ENCODE measurements at places on chromosomes 2 and 18. TPM values are rescaled to one million over a fixed set of nuclear protein-coding genes. Genes with fewer than 3 reads are reported as not detected.

GRCh38 chr18:845152-845819 lies 33.2 kb upstream of the YES1 start:
- no peak for DNase-seq

DNA sequence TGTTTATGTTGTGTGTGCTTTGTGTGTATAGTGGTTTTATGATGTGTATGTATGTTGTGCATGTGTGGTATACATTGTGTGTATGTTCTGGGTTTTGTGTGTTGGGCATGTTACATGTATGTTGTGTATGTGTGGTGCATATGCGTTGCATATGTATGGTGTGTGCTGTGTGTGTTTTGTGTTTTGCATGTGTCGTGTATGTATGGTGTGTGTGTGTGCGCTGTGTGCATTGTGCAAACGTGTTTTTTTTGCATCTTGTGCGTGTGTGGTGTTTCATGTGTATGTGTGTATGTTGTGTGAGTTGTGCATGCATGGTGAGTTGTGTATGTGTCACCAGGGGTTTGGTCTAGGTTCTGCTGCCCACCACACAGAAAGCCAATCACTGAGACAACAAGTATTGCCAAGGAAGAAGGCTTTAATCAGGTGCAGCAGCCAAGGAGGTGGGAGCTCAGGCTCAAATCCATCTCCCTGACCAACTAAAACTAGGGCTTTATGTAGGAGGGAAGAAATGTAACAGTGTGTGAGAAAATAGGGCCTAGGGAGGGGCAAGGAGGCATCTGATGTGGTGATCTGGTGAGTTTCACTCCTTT lies 115.7 kb downstream of the FAM168B start:
- DNase-seq = no peak

GRCh38 chr2:186276909-186277308 lies 209.2 kb upstream of the ZC3H15 start:
- no peak for DNase-seq

DNA sequence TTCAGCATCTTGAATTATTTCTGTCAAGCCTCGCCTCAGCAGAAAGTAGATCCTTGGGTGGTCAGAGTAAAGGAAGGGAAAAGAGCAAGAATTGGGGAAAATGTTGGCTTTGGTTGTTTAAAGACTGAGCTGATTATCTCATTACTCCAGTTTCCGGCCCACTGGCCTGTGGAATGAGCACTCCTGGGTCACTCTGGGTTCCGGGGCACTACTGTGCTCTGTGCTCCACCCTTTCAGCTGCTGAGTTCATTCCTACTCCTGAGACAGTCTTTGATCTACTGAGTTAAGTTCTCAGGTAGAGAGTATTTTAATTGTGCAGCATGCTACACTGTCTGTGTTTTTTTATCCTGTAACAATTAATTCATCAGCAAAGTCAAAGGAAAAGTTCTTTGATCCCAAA lies 427.7 kb downstream of the CDH2 start:
- no peak for DNase-seq

- no peak for DNase-seq
Observed at GRCh38 chr2:172095146-172095904, 7.4 kb downstream of the DLX2 start.

DNA sequence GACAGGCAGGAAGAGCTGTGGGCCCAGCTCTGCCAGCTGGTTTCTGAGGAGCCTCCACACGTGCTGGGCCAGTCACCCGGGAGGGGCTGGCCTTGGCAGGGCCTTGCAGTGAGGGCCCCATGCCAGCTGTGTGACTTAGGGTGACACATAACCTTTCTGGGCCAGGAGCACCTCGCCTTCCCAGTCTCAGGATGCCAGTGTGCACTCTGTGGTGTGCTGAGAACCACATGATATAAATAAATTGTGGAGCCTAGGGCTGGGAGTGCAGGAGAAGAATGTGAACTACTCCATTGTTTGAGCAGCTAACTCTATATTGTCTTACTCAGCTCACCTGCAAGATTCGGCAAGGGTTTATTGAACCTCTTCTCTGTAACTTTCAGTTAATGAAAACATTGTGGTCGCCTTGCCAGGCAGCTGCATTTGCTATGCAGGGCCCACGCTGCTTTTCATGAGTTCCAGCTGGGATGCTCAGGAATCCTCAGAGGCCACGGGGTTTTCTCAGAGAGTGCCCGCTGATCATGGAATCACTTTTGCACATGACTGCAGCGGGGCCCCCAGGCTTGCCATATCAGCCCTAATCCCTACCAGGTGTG lies 222.3 kb downstream of the SH3RF3 start:
- no peak for DNase-seq

DNA sequence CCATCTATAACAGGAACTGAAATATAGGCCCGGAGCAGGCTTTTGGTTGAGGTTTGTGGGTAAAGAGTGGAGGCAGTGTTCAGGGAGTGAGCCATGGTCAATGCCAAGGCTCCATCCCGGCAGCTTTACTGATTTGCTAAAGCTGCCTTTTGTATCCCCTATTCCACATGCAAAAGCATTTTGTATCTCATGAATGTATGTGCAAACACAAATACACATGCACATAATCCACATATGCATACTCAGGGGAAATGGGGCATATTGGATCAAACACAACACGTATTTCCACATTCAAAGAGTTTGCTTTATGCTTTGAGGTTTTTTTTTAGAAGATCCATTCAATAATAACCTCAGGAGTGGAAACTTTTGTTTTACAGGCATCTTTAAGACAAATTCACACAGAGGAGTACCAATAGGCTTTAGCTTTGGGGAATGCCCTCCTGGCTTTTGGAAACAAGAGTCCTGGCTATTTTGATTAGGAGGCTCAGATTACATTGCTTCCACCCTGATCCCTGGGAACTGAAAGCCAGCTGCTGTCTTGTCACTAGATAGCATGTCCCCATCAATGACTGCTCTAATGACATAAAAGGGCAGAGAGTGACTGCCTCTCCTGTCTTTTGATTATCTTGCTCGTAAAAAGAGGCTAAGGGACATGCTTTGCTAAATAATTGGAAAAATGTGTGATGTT lies 263.2 kb downstream of the EN1 start:
- DNase-seq = no peak

GRCh38 chr2:46120792-46121555 lies 176.2 kb upstream of the EPAS1 start:
- no peak for DNase-seq

GRCh38 chr18:78165525-78165924 lies 814.1 kb upstream of the SALL3 start:
- no peak for DNase-seq

DNA sequence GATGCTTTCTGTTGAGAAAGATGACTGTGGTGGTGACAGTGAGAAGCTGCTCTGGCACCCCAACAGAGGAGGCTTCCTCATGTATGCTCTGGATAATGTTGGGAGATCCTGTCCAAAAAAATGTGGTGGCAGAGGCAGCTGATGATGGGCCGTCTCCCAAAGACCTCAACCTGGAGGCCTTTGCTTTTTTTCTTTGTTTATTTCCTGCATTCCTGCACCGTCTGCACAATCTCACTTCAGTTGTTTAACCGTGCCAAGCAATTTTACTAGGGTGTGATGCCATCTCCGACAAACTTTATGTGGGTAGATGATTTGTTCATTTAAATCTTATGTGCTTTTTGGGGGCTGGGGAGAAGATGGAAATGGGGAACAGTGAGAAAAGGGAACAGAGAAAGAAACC lies 62.2 kb upstream of the IGFBP5 start:
- no peak for DNase-seq

DNA sequence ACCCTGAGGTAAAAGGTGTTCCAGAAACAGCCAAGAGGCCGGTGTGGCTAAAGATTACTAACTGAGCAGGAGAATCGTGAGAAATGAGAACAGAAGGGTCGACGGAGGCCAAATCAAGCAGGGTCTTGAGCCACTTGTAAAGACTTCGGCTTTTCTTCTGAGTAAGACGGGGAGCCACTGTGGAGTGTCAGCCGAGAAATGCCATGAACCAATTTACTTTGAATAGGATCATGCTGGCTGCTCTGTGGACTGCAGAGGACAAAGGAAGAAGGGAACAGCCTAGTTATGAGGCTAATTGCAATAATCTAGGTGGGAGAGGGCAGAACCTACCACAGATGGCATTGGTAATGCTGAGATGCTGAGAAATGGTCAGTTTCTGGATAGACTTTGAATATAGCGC lies 16.8 kb downstream of the VIT start:
- DNase-seq = no peak

- no peak for DNase-seq
Observed at GRCh38 chr2:33933203-33933602, 334.1 kb upstream of the FAM98A start.

GRCh38 chr2:119645173-119645855 lies 33.7 kb upstream of the TMEM177 start:
- no peak for DNase-seq

DNA sequence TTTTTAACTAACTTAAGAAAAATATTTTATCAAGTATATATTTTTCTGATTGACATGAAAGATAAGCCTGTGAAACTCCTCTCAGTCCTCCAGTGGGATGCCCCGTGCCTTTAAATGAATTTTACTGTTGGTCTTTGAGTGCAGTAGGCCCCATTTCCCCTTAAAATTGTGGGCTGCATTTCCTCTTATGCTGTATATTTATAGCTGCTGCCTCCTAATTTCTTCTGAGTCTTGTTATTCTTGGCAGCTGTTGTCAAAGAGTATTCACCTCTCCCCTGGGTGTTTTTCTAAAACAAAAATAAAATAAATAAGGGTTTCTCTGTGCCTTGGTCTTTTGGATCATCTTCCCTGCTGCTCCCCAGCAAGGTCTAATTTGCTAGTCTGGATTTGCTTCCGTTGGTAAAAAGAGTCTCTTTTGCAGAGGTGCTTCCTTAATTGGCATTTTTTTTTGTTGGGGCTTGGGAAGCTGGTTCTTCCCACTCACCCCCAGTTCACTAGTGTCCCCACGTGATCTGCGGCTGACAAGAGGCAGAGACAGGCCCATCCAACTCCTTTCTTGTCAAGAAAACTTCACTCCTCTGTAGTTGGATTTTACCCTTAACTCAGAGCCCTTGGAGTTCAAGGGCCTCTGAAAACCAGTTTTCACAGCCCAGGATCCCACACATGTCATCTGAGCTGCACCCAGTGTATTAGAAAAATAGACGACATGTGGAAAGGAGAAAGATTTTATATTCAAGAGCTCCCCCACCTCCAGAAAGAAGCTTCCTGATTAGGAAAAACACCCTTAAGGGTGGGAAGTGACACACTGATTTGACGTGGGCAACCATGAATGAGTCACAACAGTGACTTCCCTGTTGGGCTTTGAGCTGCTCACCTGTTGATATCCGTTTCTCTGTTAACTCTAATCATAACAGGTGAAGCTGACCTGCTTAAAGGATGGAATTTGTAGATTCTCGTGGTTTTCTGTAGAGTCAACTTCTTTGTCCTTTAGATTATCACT lies 431.5 kb downstream of the DCDC2C start:
- no peak for DNase-seq

DNA sequence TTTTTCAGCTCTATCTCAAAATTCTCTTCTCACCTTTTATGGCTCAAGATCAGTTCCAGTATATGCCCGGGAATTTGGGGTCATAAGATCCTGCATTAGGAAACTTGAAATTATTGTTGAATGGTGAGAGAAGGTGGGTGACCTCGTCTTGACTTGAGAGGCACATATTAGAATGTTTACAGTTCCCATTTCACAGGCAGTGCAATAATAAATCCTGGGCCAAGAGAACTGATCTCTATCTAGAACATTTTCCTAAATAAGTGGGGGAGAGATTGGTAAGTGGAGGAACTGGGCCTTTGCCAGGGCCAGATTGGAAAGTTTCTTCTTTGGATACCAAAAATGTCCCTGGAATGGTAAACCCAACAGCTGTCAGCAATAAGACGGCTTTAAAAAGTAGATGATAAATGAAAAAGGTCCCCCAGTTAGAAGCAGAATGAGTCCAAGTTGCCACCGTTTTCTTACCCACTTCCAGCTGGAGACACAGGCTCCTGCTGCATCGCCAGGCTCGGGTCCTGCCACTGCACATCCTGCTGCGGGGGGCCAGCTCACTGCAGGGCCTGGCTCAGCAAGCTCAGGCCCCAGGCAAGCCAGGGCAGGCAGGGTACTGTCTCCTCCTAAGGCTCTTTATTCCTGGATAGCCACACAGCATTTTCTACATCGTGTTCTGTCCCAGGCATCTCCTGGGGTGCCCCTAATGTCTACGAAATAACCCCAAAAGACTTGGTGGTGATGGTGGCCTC lies 126.4 kb upstream of the EPAS1 start:
- peak; percentile 40 for DNase-seq

Gene IMPA2
- 21.9 TPM for total RNA-seq

Gene RTP5
- 0.09 TPM for total RNA-seq

Gene IL1F10
- not detected for total RNA-seq

Gene SAG
- 0.05 TPM for total RNA-seq

Gene LAMA1
- not detected for total RNA-seq

Measured in activated naive CD4-positive, alpha-beta T cell treated with anti-CD3 and anti-CD28 coated beads, Interleukin-2, amount 50 U/mL, for 72 hours (primary cell).